CD8-positive, alpha-beta memory T cell (primary cell): ENCODE measurements at places on chromosomes 2 and 18. TPM values are rescaled to one million over a fixed set of nuclear protein-coding genes. Genes with fewer than 3 reads are reported as not detected.

- no peak for DNase-seq
These were observed 98.0 kb downstream of the KCTD18 start for GRCh38 chr2:200411831-200412230.

Gene RNF25
- 36.8 TPM for total RNA-seq

Gene SRBD1
- total RNA-seq: 18.9 TPM

DNA sequence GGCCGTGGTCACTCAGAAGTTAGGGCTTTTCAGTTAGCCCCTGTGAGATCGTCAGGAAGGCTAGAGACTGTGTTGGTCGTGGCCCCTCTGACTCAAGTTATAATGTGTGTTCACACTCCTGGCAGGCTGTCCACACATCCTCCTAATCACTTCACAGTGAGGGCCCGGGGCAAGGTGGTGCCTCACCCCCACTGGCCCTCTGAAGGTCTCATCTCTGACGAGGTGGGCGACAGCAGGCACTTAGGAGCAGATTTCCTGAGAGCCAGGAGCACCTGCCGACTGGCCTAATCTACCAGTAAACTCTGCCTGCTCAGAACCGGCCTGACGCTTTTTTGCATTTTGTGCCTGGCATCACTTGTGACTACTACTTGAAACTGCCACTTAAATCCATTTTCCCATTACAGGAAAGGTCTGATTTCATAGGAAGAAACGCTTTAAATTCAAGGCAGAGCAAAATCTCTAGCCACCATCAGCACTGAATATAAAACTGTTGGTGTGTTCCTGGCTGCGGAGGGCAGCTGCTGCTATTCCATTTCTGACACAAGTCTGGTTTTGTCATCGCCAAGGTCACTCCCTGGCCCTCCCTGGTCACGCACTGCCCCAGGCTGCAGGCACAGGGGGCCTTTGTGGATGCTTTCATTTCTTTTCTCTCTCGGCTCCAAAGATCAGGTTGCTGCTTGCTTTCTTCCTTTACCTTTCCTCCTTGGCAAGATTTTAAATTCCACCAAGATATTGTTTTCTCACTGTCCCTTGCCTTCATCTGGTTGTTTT, 48.0 kb downstream of the RAB12 start:
- no peak for DNase-seq

GRCh38 chr18:74284980-74285355, 6.8 kb downstream of the CYB5A start:
- no peak for DNase-seq

- no peak for DNase-seq
These were observed 194.8 kb downstream of the HDAC4 start for GRCh38 chr2:239206042-239206441.

DNA sequence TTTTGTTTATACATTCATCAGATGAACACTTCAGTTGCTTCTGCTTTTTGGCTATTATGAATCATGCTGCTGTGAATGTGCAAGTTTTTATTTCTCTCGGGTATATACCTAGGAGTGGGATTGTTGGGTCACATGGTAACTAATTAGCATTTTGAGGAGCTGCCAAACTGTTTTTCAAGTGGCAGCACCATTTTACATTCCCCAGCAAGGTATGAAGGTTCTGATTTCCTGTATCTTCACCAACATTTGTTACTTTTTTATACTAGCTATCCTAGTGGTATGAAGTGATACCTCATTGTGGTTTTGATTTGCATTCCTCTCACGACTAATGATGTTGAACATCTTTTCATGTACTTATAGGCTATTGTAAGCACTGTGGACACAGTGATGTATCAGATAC, 53.9 kb downstream of the DYNC1I2 start:
- no peak for DNase-seq

- no peak for DNase-seq
These were observed 1.1 kb upstream of the SP9 start for GRCh38 chr2:174333372-174334277.

DNA sequence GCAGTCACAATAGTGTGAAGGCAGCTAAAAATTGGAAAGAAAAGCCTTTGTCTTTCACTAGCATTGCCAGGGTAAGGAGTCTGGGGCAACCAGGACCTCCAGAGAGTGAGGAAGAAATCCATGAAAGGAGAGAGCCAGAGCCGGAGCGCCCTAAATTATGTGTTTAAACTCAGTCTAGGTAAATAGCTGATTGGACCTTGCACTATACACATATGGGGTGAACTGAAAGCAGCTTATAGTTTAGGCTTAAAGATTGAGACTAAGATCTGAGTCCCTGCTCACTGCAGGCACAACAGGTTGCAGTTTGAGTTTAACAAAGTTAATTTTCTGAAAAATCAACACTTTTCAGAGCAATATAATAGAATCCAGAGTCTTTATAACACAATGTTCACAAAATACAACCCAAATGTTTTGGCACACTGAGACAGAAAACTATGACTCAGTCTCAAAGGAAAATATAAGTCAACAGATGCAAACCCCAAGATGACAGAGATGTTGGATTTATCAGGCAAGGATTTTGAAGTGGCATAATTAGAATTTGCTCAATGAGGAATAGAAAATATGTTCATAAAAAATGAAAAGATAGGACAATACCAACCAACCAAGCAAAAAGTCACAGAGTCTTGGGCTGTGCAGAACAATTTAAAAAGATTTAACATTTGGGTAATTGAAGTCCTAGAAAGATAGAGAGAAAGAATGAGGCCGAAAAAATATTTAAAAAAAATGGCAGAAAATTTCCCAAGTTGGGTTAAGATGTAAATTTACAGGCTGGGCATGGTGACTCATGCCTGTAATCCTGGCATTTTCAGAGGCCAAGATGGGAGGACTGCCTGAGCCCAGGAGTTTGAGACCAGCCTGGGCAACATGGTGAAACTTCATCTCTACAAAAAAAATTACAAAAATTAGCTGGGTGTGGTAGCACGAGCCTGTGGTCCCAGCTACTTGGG, 39.6 kb downstream of the DOK1 start:
- no peak for DNase-seq

DNA sequence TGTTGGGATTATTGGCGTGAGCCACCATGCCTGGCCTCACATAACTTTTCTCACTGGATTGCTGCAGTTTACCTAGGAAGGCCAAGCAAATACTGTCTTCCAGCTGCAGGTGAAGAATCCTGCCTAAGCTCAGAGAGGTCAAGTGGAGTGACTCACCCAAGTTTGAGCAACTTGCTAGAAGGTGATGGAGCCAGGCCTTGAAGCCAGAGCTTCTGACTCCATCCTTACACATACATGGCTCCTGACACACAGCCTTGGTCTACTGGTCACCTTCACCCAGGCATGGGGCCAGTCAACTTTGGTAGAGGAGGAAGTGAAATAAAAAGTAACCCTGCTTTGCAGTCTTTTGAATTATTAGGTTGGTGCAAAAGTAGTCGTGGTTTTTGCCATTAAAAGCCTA, 93.5 kb downstream of the VWA3B start:
- DNase-seq: no peak

Gene RAB6C
- 0.09 TPM for total RNA-seq

Gene CYS1
- 0.20 TPM for total RNA-seq

GRCh38 chr2:57097855-57098254, 914.1 kb downstream of the CCDC85A start:
- DNase-seq: no peak

- DNase-seq: no peak
These were observed 289.9 kb upstream of the RBMS1 start for GRCh38 chr2:160783474-160783873.

DNA sequence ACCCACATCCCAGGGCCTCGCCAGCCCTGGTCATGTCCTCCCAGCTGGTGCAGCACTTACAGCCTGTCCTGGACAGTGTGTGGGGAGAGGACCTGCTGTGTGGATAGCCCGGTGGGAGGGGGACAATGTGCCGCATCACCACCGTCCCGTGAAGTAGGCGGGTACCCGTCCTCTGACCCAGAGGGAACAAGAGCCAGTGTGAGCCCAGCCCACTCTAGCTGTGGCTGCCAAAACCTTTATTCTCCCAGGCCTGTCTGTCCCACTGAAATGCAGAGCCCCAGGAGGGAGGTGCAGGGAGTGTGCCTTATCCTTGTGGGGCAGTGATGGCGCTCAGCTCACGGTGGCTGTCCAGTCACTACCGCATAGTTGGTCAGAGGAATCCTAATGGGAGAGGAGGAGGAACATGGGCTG, 1.7 kb downstream of the TRAF3IP1 start:
- no peak for DNase-seq

- no peak for DNase-seq
These were observed 294.3 kb downstream of the KCNJ3 start for GRCh38 chr2:154992826-154993225.
